ENCODE measurements at places on chromosomes 4 and X.

DNA sequence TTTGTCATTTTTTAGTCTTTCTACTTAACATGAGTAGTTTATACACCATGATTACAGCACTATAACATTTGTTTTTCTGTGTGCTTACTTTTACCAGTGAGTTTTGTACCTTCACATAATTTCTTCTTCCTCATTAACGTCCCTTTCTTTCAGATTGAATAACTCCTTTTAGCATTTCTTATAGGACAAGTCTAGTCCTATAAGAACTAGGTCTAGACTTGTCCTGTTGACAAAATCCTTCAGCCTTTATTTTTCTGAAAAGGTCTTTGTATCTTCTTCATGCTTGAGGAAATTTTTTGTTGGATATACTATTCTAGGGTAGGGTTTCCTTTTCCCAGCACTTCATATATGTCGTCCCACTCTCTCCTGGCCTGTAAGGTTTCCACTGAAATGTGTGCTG is 253.3 kb upstream of the ARHGAP24 start:
- no peak for DNase-seq

- peak; percentile 6 for DNase-seq
Observed at GRCh38 chr4:143617994-143618679, 82.3 kb downstream of the FREM3 start.

GRCh38 chr4:185773419-185773818 is 38.6 kb downstream of the SORBS2 start:
- no peak for DNase-seq

DNA sequence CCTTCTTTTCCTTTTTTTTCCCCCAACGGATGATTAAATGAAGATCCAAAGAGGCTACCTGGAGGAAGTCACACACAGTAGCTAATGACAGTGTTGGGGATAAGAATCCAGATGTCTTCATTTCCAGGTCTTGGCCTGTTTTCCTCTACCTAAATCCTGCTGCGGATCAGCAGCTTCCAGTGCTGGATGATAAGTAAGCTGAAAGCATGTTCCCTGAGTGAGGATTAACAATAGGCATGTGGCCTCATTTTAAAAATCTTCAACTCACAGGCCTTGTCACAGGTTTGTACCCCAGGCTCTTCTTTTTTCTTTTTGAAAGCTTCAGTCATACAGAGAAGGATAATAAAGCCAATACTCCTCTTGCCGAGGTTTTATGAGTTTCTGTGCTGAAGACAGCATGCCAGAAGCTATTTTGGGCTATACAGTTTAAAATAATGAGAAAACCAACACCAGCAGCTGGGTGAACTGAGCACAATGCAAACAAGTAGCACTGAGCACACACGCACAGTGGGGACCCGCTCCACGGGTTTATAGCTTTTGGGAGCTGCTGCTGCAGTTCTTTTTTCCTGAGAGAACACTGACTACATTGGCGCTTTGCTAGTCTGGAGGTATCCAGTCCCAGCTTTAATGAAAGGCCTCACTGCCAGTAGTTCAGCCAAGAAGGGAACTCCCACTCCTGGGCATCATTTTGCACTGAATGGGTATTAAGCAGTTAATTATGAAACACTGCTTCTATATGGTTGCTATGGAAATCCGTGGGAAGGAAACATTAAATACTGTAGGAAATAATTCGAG is 184.2 kb upstream of the CTSO start:
- DNase-seq, result no peak

DNA sequence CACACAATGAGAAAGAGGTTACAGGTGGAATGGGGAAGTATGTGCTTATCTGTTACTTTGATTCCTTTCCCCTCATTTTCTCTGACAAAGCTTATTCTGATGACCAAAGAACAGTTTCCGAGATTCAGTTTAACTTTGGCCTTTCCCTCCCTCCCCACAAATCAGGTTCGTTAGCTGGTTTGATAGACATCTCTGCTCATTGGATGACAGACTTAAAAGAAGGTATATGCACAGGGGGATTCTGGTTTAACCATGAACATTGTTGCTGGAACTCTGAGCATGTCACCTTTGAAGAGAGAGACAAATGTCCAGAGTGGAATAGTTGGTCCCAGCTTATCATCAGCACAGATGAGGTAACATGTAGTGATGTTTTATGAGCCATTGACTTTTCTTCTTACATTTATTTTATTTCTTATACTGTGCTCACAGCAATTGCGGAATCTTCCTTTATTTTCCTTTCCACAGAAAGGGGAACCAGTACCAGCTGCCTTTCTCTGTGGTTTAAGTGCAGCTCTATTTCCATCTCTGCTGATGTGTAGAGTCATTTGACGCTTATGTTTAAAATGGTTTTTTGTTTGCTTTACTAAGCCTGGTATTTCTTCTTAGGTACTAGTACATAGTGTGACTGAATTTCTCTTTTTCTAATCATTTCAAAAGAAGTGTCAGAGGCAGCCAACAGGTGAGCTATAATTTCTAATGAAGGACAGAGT is 125.0 kb downstream of the AKAP4 start:
- DNase-seq, result no peak

DNA sequence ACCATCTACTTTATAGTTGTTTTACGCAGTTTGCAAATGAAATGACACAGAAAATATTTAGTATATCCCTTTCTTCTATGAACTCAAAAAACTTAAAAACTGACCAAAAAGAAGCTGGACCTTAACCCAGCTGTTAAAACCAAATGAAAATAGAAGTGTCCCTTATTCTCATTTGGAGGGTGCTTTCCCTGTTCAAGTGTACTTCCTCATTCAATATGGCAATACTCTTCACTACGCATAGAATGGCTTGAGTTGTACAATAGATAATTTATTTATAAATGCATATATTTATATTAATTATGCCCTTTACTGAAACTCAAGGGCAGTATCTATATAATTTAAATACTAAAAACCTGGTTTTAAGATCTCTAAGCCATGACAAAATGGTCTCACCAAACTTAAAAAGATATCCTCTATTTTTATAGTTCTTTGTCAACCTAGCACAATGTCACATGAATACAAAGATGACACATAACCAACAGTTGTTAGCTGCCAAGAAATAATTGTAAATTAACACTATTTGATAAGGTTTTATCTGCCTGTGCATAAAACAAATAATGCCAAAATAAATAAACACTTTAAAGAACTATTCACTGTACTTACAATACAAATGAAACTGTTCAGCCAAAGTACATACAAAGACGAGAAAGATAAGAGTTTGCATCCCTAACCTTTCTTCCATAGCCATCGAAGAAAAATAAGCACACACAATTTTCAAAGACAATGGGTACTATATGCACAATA is 25.2 kb downstream of the YTHDC1 start:
- no peak for DNase-seq

DNA sequence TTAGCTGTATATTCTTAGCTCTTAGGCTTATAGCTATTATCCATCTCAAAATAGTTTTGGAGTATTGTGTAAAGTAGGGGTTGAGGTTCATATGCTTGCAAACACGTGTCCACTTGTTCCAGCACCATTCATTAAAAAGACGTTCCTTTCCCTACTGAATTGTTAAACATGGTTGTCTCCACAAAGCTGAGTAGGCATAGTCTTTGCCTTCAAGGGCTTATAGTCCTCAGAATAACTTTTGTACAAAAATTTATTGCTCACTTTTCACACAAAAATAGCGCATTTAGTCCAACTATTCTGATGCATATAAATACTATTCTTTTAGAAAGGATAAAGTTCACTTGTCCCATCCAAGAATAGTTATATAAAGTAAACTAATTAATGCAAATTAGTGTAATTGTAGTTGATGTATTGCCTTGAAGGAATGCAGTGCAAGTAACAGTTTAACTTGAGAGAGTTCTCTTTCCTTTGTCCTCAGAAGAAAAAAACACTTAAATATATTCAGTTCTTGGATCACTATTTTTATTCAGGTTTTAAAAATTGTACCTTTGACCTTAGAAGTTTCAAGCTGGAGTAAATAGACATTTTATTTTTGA is 14.1 kb downstream of the LRIT3 start:
- no peak for DNase-seq

GRCh38 chrX:13854003-13854402 is 37.1 kb upstream of the GPM6B start:
- DNase-seq, result no peak

GRCh38 chr4:41655177-41655576 is 93.3 kb downstream of the PHOX2B start:
- DNase-seq, result no peak

DNA sequence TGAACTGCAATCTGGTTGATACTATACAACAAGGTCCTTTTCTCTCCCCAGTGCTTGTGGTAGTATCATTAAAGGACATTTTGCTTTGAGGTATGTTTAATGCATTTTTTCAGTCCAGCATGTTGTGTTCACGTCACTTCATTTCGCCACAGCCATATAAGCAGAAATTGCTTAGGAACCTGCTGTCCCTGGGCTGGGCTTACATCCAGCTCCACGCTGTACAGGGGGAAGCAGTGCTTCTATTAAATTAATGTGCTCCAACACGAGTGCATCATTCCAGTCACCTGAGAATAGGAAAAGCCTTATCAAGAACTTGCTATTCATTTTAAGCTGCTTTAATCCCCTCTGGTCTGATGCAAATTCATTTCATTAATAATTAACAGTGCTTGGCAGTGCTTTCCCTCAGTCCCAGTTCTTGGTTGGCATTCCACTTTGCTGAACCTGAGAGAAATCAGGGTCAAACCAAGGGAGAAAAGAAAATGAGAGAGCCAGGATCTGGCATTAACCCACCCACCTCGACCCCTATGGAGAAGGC is 47.4 kb upstream of the PTCHD1 start:
- no peak for DNase-seq

DNA sequence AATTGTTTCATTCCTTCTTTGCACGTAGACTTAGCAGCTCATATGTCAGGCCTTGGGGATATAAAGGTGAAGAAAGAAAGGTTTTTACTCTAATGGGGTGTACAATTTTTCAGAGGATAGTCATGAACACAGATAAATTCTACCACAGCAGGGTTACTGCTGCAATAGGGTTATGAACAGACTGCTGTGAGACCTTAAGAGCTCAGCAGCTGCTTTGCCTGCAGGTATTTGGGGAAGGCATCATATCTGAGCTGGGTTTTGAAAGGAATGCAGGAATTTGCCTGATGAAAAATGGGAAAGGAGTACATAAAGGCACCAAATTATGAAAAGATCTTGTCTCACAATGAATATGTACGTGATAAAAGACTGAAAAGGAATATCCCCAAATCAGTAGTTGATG is 128.9 kb downstream of the CEP135 start:
- peak; percentile 2 for DNase-seq

DNA sequence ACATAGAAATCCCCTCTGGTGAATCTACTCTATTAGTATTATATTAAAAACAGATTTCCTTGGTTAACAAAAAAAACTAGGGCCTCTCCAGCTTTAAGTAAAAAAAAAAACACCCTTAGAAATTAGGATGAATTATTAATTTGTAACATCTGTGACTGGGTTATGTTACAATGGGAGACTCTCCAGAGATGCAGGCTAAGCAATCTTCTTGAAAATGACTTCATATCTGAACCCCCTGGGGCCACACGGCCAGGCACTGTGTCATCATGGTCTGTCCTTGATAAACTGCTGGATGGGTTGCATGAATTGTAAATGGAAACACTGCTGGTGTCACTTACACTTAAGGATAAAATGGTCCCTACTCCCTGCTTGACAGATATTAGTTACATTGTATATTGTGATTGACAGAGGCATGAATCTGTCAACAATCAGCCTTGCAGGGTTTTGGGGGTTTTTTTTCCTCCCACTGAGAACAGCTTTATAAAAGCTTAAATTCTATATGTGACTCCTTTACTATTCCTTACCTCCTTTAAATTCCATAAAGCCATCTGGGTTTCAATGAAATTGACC is 49.1 kb downstream of the PRKG2 start:
- peak; percentile 47 for DNase-seq

- no peak for DNase-seq
Observed at GRCh38 chr4:174918058-174918457, at the start of gene ADAM29. TSS of gene ADAM29 (plus strand) at chr4:174918358. CDS start at chr4:174975526, 57,168 bp downstream.

DNA sequence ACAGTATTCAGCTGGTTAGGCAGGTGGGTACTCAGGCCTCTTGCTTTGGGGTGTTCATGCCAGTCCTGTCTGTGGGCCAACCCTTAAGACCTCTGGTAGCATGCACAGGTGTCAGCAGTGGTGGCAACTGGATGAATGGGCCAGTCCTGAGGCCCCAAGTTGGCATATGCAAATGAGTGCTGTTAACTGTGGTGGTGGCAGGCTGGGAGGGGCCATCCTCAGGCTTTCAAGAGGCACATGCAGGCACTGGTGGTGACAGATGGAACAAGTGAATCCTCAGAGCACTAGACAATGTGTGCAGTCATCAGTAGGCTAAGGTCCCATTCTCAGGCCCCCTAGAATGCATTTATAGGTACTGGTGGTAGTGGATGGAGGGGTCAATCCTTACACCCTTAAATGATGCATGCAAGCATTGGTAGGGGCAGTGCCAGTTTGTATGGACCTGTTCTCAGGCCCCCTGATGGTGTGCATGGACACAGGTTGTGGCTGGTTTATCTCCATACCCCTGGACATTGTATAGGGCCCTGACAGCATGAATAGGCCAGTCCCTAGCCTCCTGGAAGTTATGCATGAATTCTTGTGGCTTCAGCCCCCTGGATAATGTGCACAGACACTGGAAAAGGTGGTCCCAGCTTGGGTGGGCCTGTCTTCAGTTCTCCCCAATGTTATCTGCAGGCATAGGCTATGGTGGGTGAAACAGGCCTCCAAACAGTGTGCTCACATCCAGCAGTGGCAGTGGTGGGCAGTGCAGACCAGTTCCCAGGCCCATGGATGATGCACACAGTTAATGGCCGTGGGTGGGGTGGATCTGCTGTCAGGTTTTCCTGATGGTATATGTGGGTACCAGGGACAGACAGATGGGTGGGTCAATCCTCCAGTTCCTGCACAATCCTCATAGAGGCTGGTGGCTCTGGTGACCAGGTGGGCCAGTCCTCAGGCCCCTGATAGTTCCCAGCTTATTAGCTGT is 24.7 kb downstream of the TECRL start:
- no peak for DNase-seq

DNA sequence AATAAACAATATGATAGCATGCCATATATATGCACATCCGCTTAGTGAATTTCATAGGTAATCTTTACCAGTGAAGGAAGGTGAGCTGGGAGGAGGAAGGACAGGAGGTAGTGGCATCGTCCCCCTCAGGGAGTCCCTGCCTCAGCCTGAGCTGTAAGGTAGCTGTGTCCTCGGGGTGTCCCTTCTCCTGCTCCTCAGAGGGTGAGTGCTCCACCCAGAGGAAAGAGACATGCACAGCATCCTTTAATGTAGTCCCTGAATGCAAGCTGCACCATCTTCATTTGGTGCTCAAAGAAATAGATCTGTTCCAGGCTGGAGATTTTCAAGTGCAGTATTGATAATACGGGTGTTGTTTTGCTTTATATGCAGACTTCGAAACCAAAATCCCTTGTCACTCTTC is 330.4 kb upstream of the SFRP2 start:
- DNase-seq, result no peak

DNA sequence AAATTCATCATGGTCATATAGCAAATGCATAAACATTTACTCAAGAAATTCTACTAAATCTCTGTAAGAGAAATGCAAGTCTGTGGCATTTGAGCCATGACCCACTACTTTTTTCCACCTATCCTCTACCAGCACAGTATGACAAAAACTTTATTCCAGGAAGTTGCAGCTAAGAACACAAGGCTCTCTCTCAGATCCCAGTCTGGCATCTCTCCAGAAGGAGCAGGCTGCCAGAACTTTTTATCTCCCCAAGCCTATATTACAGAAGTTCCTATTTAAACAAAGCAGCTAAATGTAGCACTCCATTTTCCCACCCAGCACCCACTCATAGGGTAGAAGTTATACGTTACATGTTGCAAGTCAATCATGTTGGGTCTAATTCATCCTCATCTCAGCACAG is 49.3 kb upstream of the EPGN start:
- peak; percentile 71 for DNase-seq
